ENCODE measurements at places on chromosomes 13 and 19.
A peak's percentile ranks its signal among the peaks of the same experiment; 100 is the strongest.

- DNase-seq, result no peak
These were observed 7.7 kb downstream of the ARHGAP45 start for GRCh38 chr19:1074544-1075283.

GRCh38 chr19:43474986-43475705 is 9.7 kb upstream of the LYPD3 start:
- peak; percentile 92 for DNase-seq

DNA sequence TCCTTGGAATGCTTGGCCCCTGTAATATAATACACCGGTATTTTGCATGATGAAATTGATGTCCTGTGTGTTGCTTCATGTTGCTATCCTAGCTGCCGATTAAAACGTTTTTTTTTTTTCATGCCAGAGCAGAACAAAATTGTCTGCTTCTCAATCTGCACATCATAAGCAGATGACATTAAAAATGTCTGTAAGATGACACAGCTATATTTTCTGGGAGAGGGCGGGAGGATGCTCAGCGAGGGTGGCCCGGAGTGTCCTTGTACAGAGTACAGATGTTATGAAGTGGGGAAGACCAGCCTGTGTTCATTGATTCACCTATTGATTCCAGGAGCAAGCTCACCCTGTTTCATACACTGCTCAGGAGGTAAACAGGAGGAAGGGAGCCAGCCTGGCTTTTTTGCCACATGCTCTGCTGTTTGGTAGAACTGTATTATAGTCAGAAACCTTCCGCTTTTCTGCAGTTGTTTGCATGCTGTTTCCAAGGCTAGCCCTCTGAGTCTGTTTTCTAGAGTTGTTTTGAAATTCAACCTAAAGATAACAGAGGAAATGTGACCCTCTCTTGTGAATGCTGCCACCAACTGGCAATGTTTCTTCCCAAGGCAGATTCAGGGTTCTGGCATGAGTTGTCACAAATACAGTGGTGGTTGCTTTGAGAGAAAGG is 4.7 kb upstream of the IRS2 start:
- no peak for DNase-seq

- DNase-seq, result no peak
These were observed 192.2 kb downstream of the STK24 start for GRCh38 chr13:98384739-98385138.

GRCh38 chr19:3365093-3365835 is 1.1 kb upstream of the NFIC start:
- DNase-seq, result no peak

DNA sequence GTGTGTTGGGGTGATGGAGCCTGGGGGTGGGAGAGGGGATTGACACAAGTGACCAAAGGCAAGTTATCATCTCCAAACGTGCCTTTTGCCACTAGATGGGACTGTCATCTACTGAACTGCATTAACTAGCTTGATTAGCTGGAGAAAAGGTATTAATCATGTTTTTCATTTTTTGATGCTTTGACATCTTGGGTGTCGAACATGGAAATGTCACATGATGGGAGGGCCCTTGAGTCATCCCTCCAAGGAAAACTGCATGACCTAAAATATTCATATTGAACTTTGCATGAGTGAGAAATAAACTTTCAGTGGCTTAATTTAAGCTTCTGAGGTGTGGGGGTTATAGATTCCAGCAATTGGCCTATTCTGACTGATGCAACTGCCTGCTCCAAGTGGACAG is 73.3 kb downstream of the ALOX5AP start:
- no peak for DNase-seq

DNA sequence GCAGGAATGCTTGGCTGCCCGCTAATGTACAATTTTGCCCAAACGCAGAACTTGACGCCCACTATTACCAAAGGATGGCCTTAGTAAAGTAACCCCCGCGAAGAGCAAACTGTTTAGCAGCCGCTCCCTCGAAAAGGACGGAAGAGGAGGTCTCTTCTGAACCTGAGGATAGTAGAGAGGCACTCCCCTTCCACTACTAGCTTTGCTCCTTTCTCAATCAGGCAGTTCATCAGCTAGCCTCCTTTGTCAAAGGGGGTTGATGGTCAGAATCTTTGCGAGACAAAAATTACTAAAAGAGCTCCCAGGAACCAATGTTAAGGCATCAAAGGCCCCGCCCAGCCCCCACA is 534 bp downstream of the CAB39L start:
- no peak for DNase-seq

GRCh38 chr19:53660584-53660983 is 28.8 kb downstream of the DPRX start:
- DNase-seq, result no peak

- no peak for DNase-seq
These were observed 966.7 kb downstream of the PCDH17 start for GRCh38 chr13:58598241-58598640.

- DNase-seq, result no peak
These were observed 75.3 kb upstream of the SERP2 start for GRCh38 chr13:44298314-44298713.

- no peak for DNase-seq
These were observed 6.5 kb upstream of the N4BP2L2 start for GRCh38 chr13:32545083-32545482.

Data from renal pelvis (tissue), 12 donors.